DMS79 (cell line): ENCODE measurements at places on chromosomes 6 and 20.

- DNase-seq = peak; percentile 30
Measured at GRCh38 chr6:71197780-71198179, 90.8 kb upstream of the OGFRL1 start.

DNA sequence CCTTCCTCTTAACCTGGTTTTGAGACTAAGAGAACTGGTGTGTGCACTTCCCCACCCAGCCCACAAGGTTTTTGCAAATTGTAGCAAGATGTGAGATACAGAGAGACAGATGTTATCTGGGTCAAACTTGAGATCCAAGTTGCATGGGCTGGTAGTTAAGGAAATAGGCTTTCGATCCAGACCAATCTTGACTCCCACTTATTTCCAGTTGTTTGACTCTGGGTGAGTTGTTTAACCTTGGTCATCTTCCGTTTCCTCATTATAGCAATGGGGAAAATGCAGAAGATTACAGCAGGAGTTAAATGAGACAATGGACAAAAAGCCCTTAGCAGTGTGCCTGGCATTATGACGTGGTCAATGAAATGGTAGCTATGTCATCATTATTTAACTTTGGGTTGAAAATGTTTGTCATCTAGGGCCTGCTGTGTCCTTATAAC, 1.7 kb downstream of the SNX21 start:
- DNase-seq = no peak

DNA sequence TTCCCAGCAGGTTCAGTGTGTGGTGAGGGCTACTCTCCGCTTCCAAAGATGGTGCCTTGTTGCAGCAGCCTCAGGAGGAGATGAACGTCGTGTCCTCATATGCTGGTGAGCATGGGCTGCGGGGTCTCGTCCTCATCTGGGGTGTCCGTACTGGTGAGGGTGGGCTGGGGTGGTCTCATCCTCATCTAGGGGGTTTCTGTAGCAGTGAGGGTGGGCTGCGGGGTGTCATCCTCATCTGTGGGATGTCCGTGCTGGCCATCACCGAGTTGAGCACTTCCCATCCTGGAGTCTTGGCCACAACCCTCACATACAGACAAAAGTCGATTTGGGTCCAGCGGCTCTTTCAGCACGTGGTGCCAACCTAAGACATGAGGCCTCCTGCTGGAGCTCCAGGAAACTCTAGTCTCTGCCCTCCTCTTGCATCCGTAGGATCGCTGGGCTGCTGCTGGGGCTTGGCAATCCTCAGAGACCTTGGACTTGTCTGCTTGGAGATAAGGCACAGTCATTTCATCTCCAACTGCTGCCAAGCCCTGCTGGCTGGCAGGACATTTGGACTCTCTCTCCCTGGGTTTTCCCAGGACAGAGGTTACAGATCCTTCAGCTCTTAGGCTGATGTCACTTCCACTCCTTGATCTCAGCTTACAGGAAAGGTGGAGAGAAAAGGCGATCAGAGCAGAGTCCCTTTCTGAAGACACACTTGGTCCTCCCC, 160.4 kb downstream of the PACRG start:
- DNase-seq = no peak

- DNase-seq = no peak
Measured at GRCh38 chr20:50111120-50111828, 1.7 kb downstream of the UBE2V1 start.

DNA sequence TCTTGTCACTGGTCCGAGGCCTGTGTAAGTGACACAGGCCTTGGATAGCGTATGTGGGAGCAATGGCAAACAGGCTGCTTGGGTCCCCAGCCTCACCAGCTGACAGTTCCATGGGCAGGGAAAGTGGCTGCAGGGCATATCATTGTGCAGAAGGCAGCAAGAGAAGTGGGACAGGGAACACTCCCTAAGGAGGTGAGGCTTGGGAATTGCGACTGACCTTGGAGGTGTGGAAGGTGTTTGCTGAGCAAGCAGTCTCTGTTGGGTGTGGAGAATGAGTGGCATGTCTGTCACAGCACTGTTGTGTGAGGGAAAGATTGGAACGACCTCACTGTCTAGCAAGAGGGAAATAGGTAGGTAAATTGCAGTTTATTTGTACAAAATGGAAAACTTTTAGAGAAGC, 16.8 kb downstream of the POFUT1 start:
- DNase-seq = no peak

DNA sequence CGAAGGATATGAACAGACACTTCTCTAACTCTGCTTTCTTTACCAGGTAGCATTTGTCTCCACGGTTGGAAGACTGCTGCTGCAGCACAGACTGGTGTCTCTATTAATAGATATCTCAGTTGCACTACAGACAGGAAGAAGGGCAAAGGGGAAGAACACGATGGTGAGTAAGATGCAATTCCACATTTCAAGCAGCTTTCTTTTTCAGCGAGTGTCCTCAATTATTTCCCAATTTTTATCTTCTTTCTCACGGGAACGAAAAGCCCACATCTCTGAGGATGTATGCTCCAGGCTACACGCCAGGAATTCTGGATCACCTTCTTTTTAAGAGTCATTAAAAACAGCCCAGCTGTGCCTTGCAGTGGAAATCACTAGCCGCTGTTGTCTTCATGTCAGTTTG, 311.6 kb upstream of the ECI2 start:
- no peak for DNase-seq

DNA sequence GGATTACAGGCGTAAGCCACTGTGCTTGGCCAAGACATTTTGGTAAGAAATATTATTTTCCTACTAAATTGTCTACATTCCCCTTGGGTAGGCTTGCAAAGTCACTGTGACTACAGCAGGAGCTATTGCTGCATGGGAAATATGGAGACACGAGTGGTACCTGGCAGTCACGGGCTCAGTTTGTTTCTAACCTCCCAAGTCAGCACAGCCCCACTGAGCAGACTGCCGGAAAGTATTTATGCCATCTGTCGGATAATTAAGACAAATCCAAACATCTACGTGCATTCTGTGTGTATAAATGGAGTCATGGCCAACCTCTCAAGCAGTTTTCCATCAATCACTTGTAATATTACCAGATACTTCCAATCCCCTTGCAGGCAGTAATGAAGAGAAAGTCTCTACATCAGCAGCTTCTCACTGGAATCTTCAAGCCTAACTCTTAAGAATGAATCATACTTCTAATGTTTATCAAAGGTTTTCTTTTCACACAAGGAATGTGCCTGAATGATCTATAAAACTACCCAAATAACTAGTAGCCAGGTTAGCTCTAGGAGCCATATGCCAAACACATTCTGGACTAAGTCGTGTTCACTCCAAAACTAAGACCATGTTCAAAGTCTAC, 20.1 kb downstream of the PSMB1 start:
- no peak for DNase-seq

DNA sequence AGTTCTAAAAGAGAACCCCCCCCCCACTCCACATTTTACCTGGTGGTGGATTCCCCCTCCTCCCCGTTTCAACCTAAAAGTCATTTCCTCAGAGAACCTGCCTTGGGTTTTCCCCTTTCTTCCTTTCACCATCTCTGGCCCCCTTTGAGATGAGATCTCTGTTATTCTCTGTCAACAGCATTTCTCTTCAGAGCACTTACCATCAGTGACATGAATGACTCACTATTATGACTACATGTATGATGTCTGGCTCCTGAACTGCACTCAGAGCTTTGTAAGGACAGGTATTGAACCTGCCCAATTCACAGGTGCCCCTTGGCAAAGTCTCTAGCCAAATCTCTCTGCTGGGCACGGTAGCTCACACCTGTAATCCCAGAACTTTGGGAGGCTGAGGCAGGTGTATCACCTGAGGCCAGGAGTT, 61.4 kb upstream of the JARID2 start:
- no peak for DNase-seq

GRCh38 chr6:7200598-7201443, 93.1 kb downstream of the RREB1 start:
- DNase-seq = peak; percentile 54

- no peak for DNase-seq
Measured at GRCh38 chr6:53731866-53732636, 62.8 kb upstream of the LRRC1 start.

- DNase-seq = no peak
Measured at GRCh38 chr6:2103765-2104523, 141.5 kb downstream of the GMDS start.
